ENCODE measurements at places on chromosomes 1 and 21. TPM values are rescaled to one million over a fixed set of nuclear protein-coding genes. Genes with fewer than 3 reads are reported as not detected.

GRCh38 chr1:154320882-154321608 lies at the start of gene AQP10:
TSS of gene AQP10 (plus strand) at chr1:154321093. CDS start at chr1:154321156, 63 bp downstream.
- DNase-seq: no peak

- no peak for DNase-seq
Observed at GRCh38 chr21:37378700-37379139, 12.1 kb downstream of the DYRK1A start.

DNA sequence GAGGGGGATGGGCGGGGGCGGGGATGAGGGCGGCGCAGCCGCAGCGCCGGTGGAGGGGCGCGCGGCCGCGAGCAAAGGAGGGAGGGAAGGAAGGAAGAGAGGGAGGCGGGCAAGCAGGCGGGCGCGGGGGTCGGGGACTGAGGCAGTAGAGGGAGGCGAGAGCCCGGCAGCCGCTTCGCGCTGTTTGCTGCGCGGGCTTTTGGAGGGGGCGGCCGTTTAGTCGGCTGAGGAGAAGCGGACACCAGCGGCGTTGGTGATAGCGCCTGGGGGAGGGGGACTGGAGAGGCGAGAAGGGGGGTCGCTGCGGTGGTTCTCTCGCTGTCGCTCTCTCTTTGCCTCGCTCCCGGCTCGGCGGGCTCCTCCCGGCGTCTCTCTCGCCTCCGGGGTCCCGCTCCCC lies at the start of gene HS2ST1:
HS2ST1 (plus strand) TSS at position 35 of the 397 bp plus-strand sequence.
- DNase-seq: no peak

DNA sequence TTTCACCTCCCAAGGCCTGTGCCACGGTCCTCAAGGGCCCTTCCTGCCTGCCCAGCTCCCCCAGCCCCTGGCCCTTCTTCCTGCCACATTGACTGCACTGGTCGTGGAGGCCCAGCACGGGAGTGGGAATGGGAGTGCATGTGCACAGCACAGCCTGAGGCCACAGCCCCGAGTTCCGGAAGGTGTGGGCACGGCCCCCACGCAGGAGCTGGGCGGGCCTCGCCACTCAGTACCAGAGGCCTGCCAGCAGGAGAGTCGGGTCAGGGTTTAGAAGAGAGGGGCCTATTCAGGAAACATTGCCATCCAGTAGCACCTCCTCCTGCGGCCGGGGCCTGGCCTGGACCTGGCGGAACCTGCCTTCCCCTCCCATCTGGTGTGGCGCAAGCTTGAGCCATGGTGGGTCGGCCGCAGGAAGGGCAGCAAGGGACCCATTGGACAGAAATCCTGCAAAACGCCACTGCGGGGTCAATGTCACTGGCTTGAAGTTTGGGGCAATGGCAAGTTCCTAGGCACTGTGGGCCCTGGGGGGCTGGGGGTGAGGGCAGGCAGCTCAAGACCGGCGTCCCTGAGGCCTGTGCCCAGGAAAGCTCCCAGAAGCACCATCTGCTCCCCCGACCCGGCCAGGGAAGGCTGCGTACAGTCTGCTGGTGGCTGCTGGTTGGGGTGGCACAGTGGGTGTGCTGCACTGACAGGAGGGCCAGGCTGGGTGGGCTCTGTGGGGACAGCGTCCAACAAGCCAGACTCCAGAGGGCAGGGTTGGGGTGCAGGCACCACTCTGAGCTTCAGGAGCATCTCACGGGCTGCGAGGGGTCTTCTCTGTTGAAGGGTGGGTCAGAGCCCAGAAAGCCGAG lies 1.8 kb upstream of the TMEM52 start:
- no peak for DNase-seq

GRCh38 chr21:27372381-27372780 lies 405.5 kb upstream of the ADAMTS5 start:
- no peak for DNase-seq

The NTRK1 gene
- total RNA-seq: not detected

GRCh38 chr1:204564835-204565234 lies 48.6 kb downstream of the MDM4 start:
- no peak for DNase-seq

- no peak for DNase-seq
Observed at GRCh38 chr1:116679091-116679827, 11.7 kb upstream of the IGSF3 start.
